ENCODE measurements at places on chromosomes 5 and 9. TPM values are rescaled to one million over a fixed set of nuclear protein-coding genes. Genes with fewer than 3 reads are reported as not detected.

DNA sequence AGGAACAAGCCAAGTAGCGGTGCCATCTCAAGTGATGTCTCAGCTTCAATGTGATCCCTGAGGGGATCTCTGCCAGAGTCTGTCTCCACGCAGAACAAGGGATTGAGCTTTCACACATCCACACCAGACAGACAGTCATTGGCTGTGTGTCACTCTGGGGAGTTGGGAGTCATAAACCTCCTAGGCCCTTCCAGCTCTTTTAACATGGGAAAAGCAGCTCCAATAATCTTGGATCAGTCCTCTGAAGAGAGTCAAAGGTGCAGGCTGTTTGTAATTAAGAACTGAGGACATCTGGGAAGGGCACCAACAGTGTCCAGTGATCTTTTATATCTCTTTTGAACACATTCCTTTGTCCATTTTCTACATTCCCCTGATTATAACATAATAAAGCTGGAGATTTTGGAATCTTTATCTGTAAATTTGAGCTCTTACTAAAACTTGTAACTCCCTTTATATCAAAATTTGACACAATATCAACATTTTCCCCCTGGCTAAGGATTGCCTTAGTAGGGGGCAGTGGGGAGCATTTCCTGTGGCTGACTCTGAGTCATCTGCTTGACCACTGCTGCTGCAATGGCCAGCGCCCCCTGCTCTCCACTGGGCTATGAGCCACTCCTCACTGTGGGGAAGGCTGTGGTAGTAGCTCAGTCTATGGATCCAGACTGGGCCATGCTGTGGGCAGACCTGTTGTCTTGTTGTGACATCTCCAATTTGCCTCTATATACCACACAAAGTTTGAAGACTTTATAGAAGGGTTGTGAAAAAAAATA, 284.4 kb downstream of the OSTF1 start:
- DNase-seq: no peak

DNA sequence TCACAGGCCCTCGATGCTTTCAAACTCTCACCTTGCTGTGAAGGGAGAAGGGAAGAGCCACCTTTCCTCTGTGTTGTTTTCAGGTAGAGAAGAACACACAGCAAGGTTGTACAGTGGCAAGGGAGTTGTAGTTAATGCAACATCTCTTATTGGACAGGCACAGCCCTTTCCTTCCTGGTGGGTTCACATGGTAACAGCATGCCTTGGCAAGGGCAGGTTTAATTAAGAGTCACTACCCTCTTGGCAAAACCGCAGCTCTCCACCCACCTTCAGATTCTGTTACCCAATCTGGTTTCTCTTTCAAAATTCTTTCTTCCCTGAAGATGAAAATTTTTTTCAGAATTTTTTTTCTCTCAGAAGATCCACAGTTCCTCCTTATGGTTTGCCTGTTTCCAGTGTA, 253.1 kb downstream of the TLR4 start:
- DNase-seq: no peak

- no peak for DNase-seq
These were observed 114.2 kb upstream of the ICE1 start for GRCh38 chr5:5308319-5308718.

FCN1 gene
- total RNA-seq: not detected

- no peak for DNase-seq
These were observed 463.6 kb upstream of the CD180 start for GRCh38 chr5:67660149-67660548.

ORM2 gene
- not detected for total RNA-seq

DNA sequence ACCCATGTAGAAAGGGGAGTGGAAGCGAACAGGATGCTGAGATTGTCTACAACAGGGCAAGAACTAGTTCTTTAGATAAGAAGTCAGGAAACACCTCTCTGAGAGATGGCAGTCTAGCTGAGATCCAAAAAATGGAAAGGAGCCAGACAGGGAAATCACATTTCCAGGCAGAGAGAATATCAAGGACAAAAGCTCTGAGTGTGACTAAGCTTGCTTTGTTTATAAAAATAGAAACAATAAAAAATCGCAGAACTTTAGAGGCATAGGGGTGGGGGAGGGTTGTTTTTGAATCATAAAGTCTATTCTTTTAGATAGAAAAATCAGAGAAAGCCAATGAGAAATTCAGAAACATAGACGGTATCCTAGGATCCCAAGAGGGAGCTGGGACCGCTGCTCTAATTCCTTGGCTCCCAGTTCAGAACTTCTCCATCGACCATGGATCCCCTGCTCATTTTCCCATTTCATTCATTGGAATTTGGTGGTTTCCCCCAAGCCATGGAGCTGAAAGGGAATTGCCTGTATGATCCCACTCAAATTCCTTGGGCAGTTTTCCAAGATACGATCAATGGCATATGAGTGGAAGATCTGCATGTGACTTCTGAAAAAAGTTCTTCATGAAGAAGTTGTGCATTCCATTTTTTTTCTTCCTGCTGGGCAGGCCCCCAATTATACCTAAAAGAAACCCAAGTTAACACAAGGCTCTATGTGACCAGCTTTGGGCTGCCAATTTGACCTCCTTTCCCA, 182.0 kb downstream of the GRIA1 start:
- DNase-seq: no peak

DNA sequence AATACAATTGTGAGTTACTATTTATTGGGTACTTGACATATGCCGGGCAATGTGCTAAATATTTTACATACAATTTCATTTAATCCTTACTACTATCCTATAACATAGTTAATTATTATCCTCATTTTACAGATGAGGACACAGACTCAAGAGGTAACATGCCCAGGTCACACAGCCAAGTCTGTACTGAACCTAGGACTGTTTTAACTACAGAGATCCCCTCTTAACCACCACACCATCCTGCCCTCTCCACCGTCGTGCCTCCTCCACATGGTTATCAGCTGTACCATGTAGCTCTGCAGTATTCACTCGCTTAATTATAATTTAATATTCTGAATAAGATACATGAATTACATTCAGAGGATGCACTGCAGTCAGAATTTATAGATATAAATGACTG, 5.3 kb downstream of the RAB14 start:
- no peak for DNase-seq

DNA sequence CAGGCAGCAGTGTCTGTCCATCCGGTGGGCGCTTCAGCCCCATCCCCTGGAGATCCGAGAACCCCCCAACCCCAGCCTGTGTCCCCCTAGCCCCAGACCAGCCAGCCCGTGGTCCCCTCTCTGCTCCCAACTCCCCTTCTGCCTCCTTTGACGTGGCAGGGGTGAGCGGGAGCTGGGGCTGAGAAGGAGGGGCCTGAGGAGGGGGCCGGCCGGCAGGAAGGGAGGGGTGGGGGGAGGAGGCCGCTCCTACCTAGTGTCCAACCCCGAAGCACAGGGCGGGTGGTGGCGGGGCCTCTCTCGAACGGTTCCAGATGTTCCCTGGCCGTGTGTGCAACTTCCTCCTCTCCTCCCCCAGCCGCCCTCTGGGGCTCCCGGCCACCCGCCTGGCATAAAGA, 31.0 kb downstream of the GOLGA2 start:
- peak; percentile 27 for DNase-seq

STOML2 gene
- 104 TPM for total RNA-seq

DNA sequence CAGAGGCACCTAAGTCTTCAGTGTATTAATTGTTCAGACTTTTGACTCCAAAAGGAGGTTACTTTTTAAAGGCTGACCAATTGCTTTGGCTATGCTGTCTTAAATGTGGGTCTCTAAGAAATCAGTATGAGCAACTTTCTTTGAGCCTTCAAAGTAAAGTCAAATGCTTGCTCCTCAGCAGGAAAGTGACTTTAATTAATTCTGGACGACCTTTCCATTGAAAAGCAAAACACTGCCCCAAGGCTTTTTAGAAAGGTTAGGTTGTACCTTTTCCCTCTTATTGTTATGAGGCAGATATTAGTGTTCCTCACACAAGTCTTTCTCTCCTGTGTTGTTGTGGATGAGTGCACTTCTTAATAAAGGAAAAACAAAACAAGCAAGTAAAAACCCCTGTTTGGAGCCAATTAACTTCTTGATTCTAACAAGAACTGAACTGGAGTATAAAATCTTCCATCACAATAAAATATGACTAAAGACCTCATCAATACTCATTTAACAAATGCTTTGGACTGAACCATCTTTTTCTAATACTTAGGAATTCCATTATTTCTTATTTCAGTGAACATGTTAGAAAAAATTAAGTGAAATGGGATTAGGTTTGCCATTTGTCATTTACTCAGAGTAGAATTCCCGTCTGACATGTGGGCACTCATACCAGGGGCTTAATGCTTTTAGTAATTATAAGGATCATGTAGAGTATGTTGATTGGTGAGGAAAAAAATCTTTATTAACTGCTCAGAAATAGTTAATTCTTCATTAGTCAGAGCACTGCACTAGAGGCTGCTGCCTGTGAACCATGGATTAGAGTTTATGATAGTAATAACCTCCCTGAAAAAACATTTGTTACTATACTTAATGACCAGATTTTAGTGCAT, 159.1 kb upstream of the ZNF608 start:
- no peak for DNase-seq

PCDHGC5 gene
- 1.4 TPM for total RNA-seq

GRCh38 chr5:32500181-32500580, 55.6 kb upstream of the ZFR start:
- DNase-seq: no peak

CDH9 gene
- total RNA-seq: not detected

GRCh38 chr5:130541617-130542221, 623.3 kb downstream of the HINT1 start:
- DNase-seq: no peak

DNA sequence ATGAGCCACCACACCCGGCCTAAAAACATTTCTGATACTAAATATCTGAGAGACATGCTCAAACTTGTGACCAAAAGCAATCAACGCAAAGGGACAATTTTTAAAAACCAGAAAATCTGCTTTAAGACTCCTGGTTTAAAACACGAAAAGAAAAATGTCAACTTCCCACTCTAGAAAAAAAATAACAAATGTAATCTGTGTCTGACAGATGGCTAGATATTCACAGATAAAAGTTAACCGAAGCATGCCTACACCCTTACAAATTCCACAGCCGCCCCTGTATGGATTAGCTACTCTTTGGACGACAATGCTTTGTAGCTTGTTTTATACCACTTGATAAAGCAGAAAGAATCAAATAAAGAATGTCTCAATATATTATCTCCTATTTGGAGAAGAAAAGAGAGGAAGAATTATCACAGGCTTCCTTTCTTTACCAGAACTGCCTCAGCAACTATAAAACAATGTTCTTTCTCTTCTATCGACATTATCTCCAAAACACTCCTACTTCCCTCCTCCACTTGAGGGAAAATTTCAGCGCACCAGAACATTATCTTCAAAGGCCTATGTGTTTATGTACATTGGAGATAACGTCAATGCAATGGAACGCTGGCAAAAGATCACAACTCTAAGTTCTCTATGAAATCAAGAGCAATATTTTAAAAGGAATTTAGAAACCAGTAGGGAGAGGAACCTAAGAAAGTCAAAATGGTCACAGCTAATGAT, 26.2 kb downstream of the CEMIP2 start:
- DNase-seq: no peak

DNA sequence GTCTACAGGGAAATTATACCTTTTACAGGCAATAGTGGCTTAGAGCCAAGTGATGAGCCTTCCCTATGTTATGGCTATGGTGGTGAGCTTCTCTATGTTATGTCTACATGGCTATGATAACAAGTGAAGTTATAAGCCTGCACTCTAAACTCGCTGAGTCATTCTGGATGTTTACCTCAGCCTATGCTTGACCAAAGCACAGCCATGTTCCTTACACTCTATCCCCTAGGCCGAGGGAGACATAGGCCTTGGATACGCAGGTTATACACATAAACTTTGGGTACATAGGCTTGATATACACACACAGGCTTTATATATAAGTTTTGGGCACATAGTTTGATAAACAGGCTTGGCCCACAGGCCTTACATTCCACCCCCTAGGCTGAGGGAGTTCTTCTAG, 13.8 kb downstream of the DMAC1 start:
- DNase-seq: no peak

FOXD1 gene
- total RNA-seq: 1.7 TPM

SPEF2 gene
- total RNA-seq: 2.5 TPM

DNA sequence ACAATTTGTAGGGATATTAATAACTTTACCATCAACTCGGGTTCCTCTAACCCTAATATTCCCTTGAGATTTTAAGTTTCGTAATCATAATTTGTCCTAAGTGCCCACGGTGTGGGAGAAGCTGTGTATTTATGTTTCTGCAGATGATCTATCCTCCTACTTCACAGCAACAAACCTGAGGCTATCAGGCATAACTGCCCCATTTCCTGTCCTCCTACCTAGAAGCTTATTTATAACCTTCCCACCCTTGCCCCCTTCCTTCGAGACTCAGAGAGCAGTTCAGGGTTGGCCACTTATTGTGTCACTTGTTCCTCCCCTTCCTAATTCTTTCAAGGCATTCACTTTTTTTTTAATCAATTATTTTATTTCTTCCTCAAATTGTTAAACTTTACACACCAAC, 29.6 kb upstream of the LCP2 start:
- DNase-seq: no peak

DNA sequence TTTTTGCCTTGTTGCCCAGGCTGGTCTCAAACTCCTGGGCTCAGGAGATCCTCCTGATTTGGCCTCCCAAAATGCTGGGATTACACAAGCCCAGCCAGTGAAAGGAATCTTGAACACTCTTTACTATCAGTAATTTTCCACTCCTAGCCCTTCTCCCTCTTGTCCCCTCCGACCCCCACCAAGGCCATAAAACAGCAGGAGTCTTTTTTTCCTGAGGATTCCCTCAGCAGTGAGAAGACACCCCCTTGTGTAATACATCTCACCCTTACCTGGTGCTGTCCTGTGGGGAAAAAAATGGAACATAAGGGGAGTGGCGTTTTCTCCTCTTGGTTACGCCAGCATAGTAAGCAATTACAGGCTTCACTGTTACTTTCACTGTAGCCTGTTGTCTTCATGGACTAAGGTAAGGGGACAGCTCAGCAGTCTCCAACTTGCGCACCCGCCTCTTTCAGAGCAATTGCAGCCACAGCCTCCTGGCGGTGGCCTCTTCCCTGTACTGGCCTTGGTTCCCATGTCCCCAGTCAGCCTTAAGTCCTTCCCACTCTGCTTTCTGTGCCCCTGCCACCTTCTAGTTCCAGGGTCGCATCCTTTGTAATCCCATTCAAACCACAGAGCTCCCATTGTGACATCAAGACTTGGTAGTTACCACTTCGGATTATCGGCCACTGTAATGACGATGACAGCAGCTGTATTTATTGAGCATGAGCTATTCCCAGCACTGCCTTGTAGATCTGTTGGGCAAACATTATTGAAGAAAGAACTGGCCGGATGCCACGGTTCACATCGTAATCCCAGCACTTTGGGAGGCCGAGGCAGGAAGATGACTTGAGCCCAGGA, 10.0 kb downstream of the NAIF1 start:
- DNase-seq: no peak
